ENCODE measurements at places on chromosomes 1 and 21.

- H3K27me3 ChIP-seq, result no peaks in the 10 kb centered on the region
- no peaks in the 10 kb centered on the region for H3K36me3 ChIP-seq
- no peak for DNase-seq
- no peaks in the 10 kb centered on the region for H3K4me1 ChIP-seq
- H3K27ac ChIP-seq, result no peak overlapping the region
Observed at GRCh38 chr21:25097648-25098047, 509.6 kb downstream of the MRPL39 start.

DNA sequence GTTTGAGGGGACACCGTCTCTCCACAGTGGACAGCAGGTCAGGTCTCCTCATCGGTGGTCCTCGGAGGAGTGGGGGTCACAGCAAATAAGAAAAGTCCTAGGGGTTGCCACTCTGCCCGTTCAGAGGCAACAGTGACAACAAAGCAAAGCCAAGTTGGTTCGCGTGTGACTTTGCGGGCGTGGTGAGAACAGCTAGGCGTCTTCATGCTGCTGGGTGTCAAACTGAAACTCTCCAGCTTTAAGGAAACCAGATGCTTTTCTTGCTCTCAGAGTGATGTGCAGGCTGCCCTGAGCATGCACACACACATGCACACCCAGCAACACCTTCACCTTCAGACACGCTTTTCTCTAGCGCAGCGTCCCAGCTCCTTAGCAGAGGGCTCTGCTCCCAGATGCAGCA lies 70.1 kb upstream of the ARHGEF16 start:
- no peak overlapping the region for H3K4me3 ChIP-seq
- no peak for DNase-seq
- no peak overlapping the region for H3K27ac ChIP-seq
- peaks cover 25% of the 10 kb centered on the region for H3K4me1 ChIP-seq

- no peak for DNase-seq
- H3K27ac ChIP-seq, result no peak overlapping the region
- peaks cover 40% of the 10 kb centered on the region for H3K27me3 ChIP-seq
- H3K36me3 ChIP-seq, result no peaks in the 10 kb centered on the region
Observed at GRCh38 chr1:6245869-6246496, 2.0 kb downstream of the HES3 start.

DNA sequence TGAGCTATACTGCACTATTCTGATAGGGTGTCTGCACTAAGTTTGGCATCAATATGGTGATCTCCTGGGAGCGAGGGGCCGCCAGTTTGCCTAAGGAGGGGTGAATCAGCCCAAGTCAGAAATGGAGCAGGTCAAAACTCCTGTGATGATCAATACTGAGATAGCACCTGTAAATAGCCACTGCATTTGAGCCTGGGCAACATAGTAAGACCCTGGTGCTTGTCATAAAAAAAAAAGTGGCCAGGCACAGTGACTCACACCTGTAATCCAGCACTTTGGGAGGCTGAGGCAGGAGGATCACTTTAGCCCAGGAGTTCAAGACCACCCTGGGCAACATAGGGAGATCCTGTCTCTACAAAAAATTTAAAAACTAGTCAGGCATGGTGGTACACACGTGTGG lies 11.6 kb upstream of the ZDHHC18 start:
- no peaks in the 10 kb centered on the region for H3K4me1 ChIP-seq
- no peaks in the 10 kb centered on the region for H3K36me3 ChIP-seq
- H3K27me3 ChIP-seq, result no peaks in the 10 kb centered on the region
- no peak overlapping the region for H3K4me3 ChIP-seq
- DNase-seq, result no peak

- DNase-seq, result no peak
- no peak overlapping the region for H3K27ac ChIP-seq
- H3K4me3 ChIP-seq, result no peak overlapping the region
- H3K4me1 ChIP-seq, result no peaks in the 10 kb centered on the region
- no peaks in the 10 kb centered on the region for H3K27me3 ChIP-seq
- no peaks in the 10 kb centered on the region for H3K36me3 ChIP-seq
Observed at GRCh38 chr1:95127380-95127779, 10.2 kb downstream of the TLCD4 start.

DNA sequence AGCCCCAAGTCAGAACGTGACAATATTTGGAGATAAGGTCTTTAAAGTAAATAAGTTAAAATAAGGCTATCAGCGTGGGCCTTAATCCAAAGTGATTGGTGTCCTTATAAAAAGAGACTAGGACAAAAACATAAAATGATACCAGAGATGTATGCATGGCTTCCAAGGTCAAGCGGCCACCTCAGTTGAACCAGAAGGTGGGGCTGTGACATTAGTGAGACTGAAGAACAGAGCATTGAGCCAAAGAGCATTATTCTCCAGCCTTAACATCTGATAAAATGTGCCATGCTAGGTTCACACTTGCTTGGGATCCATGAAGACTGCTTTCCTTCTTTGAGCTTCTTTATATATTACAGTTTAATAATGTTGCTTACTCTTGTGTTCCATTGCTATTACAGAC lies 554.6 kb downstream of the PLA2G4A start:
- no peak overlapping the region for H3K27ac ChIP-seq
- no peak for DNase-seq
- no peaks in the 10 kb centered on the region for H3K27me3 ChIP-seq
- H3K36me3 ChIP-seq, result no peaks in the 10 kb centered on the region
- no peak overlapping the region for H3K4me3 ChIP-seq

DNA sequence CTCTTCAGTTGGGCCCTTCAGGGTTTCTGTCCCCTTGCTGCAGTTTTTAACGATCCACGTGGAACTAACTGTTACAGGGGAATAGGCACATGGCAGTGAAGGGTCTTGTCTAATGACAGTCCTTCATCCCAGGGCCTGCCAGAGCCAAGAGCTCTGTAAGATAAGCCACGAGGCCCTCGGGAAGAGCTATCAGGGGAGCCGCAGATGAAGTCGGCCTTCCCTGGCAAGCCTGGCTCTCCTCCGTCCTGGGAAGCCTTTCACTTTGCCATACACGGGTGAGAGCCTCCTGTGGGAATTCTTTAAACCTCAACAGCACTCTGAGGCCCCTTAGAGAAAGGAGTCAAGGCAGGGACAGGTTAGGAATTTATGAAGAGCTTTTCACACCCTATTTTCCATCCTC lies 29.0 kb downstream of the ACP6 start:
- H3K27me3 ChIP-seq, result no peaks in the 10 kb centered on the region
- no peak for DNase-seq
- no peak overlapping the region for H3K27ac ChIP-seq
- H3K36me3 ChIP-seq, result peaks cover 10% of the 10 kb centered on the region

All from common myeloid progenitor, CD34-positive (primary cell).